IPS DF 19.7 (cell line): ENCODE measurements at places on chromosomes 1 and 21.

- DNase-seq = no peak
Measured at GRCh38 chr1:26164036-26164860, 4.5 kb downstream of the C1orf232 start.

GRCh38 chr1:203227371-203228083 is 1.9 kb downstream of the CHIT1 start:
- DNase-seq = no peak

- DNase-seq = peak; percentile 73
Measured at GRCh38 chr1:224615861-224616755, at the start of gene CNIH3. Gene CNIH3 (plus strand): TSS chr1:224616317. CDS start chr1:224617175, 858 bp downstream.

DNA sequence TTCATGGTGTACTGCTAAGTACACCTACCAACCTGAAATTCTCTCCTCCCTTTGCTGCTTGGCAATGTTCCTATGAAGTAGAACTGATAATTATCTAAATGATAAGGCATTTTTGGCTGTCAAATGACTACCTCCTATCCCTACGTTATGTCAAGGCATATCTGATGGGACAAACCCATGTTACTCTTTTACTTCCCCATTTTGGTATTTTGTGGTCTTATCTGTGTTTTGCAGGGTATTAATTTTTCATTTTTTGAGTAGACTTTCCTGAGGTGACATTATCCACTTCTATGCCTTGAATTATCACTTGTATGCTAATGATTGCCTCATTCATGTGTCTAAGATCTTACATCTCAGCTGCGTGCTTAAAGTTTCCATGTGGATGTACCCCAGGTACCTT is 499.6 kb upstream of the B3GALT2 start:
- no peak for DNase-seq

- DNase-seq = no peak
Measured at GRCh38 chr1:59857679-59858354, 43.1 kb downstream of the HOOK1 start.

GRCh38 chr1:241518476-241519307 is 863 bp downstream of the FH start:
- no peak for DNase-seq

- no peak for DNase-seq
Measured at GRCh38 chr1:201490708-201491131, 16.2 kb downstream of the CSRP1 start.

- DNase-seq = no peak
Measured at GRCh38 chr1:201906336-201906735, 17.6 kb downstream of the SHISA4 start.

DNA sequence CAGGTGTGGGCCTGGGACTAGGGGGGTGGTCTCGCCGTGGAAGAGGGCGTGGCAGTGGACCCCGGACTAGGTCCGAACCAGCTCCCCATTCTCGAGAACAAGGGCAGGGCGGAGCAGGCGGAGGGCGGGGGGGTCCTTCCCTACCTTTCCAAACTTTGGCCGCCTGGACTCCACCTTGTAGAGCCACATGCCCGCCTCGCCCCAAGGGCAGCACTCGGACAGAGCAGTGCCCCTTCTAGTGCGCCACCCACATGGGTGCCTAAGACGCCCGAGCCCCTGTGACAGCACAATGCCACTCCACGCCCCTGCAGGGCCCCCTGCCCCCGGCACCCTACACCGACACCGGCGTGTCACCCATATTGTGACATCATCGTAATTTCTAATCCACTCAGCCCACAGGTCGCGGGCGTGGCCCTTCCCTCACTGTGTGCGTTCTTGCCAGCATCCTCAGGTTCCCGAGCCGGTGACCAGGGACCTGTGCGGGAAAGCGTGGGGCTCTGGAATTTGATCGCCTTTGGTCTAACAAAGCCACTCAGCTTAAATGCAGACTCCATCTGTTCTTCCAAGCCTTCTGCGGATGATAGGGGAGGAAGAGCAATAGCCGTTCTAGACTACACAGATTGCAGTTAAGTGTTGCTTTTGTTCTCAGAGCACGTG is 553 bp upstream of the STMN1 start:
- no peak for DNase-seq

GRCh38 chr1:29541631-29542030 is 305.3 kb downstream of the PTPRU start:
- DNase-seq = no peak

DNA sequence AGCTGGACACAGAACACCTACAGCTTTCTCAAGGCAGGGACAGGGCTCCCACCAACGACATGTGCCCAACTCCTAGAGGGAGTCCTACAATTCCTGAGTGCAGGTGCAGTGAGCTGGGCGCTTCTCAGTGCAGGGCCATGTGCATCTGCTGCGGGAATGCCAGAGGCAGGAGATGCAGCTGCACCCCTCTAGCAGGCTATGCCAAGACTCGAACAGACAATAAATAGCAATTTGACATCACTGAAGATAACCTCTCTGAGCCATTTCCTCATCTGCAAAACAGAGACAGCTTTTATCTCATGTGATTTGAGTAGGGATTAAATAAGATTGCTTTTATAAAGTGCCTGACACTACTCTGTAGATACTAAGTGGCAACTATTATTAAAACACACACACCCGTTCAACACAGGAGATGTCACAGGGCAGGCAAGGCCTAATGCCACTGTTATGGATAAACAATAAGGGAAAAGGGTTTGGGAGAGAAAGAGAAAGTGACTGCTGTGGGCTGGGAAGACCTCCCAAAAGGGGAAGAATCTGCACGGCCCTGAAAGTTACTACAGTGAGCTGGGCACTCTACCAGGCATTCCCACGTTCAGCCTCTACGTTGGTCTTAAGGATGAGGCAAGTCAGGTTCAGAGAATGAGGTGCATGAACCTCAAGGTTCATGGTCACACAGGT is 5.7 kb downstream of the SLC9A1 start:
- no peak for DNase-seq

- DNase-seq = no peak
Measured at GRCh38 chr21:25822981-25823380, 88.2 kb downstream of the GABPA start.

- DNase-seq = no peak
Measured at GRCh38 chr1:59481881-59482505, 185.1 kb downstream of the FGGY start.

DNA sequence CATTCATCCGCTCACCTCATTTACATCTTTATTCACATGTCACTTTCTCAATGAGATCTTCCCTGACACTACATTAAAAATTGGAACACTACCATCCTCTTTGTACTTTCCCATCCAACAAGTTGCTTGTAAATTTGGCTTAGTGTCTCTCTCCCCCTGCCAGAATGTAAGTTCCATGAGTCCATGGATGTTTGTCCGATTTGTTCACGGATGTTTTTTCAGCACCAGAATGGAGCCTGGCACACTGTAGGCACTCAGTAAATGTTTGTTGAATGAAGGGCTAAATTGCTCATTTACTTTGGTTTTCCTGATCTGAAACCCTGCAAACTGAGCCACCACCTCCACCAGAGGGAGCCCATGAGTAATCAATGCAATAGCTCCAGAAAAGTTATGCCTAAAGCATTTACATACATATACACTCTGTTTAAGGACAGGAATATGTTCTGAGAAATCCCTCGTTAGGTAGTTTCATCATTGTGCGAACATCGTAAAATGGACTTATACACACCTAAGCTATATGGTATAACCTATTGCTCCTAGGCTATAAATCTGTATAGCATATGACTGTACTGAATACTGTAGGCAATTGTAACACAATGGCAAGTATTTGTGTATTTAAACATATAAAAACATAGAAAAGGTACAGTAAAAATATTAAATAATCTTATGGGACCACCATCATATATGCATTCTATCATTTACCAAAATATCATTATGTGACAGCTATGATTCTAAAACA is 2.8 kb upstream of the EYA3 start:
- DNase-seq = no peak
